Cortex of kidney (tissue), 1 donor: ENCODE measurements at places on chromosomes 13 and 19.

- no peak for DNase-seq
These were observed 383.1 kb downstream of the DLEU7 start for GRCh38 chr13:50460358-50460757.

- DNase-seq = no peak
These were observed 65.4 kb downstream of the ESD start for GRCh38 chr13:46731535-46731934.

DNA sequence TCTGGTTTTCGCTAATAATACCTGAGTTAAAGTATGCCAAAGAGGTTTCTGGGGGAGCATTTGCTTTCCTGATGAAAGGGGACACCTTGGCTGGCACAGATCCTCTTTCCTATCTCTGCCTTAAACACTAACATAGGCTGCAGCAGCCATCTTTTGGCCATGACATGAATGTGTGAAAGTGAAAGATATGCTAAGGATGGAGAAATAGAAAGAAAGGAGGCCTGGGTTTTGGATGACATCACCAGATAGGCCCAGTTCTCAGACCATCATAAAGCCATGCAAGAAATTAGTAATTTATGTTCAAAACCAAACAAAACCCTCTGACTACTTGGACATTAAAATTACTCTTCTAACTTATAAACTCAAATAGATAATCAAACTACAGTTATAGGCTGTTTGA lies 279.7 kb downstream of the COG6 start:
- DNase-seq = no peak

DNA sequence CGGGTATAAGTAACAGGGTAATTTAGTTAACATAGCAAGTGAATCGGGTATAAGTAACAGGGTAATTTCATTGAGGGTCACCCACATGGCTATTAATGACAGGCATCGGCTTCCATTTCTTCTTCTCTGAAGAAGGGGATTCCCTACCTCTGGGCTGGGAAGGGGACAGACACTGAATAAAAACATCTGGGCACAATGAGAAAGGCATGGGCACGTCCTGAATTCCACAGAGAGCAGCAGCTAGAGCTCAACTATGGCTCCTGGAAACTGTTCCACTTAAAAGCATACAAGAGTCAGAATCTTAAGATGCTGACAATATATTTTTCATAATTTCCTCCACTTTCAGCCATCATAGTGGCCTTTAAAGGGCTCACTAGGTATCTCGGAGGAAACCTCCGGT lies 51.8 kb downstream of the CRYL1 start:
- no peak for DNase-seq

GRCh38 chr13:60969656-60970055 lies 446.0 kb downstream of the PCDH20 start:
- no peak for DNase-seq

- no peak for DNase-seq
These were observed 9.8 kb upstream of the ZNF544 start for GRCh38 chr19:58218899-58219298.

GRCh38 chr19:11279505-11280236 lies 16.3 kb upstream of the TSPAN16 start:
- no peak for DNase-seq

DNA sequence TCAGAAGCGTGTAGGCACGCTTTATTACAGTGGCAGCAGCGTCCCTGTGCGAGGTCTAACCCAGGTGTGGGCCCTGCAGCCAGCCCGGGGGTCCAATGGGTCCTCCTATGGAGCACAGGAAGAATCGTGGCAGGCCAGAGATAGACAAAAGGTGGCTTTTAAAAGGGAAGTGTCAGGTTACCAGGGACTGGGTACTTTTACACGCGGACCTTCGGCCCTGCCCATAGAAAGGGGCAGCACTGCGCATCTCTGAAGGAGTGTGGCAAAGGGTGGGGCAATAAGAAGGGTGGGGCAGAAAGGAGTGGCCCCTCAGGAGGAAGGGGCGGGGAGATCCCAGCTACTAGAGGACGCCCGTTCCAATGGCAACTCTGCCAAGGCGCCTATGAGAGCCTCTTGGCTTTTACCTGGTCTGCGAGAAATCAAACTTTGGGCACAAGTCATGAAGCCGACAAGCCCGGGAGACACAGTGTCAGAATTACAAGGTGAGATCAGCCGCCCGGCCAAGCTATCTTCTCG lies 1419.8 kb downstream of the UQCRFS1 start:
- DNase-seq = no peak

- no peak for DNase-seq
These were observed 23.1 kb downstream of the LRFN3 start for GRCh38 chr19:35959040-35959967.

DNA sequence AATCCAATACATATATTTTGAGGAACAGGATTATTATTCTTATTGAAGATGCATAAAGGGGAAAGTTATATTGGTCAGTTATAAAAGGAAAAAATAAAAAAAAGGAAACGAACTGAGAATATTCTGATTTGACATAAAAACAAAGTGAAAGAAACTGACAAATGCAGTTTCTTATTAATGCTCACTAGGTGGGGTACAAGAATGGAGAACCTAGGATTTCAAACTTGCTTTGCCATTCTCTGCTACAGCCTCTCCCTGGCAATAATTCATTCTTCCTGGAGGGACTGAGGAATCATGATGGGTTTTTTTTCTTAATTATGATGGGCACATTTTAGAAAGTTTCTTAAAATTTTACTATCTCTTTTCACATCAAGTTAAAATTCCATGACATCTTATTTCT lies 154.9 kb downstream of the PCDH9 start:
- DNase-seq = no peak

DNA sequence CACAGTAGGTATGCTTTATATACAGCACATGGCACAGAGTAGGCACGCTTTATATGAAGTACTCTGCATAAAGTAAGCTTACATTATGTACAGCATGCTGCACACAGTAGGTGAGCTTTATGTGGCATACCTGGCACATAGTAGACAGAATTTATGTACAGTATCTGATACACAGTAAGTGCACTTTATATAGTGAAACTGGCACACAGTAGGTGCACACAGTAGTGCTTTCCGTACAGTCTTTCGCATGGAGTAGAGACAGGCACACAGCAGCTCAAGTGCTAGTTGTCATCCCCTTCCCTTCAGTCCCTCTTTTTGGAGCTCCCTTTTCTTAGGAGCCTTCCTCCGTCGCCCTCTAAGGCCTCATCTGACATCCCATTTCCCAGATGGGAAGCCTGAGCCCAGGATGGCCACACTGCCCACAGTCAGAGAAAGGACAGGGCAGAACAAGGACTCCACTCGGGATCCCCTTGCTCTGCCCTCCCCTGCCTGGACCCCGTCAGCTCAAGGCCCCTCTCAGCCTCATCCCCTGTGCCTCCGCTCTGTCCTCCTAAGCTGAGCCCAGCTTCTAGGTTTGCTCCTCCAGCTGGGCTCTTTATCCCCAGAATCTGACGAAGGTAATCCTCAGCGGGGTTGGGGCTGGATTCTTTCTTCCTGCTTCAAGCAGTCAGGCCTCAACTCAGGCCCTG lies 852 bp upstream of the CYP4F12 start:
- DNase-seq = no peak

DNA sequence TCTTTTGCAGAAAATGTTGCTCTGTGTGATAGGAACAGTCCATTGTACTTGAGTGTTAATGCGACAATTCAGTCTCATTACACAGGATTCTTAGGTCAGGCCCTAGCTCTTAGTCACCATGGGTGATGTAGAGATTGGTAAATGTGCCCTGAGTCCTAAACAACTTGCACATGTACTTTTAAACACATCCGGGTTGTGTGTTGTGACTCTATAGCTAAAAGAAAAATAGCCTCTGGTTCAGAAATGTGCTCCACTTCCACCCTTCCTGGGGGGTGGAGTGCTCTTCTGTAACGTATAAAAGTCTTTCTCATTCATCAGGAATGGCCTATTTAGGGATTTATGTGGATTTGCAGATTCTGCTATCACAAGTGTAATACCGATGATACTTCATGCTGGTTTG lies 5.2 kb downstream of the SPATA13 start:
- no peak for DNase-seq

DNA sequence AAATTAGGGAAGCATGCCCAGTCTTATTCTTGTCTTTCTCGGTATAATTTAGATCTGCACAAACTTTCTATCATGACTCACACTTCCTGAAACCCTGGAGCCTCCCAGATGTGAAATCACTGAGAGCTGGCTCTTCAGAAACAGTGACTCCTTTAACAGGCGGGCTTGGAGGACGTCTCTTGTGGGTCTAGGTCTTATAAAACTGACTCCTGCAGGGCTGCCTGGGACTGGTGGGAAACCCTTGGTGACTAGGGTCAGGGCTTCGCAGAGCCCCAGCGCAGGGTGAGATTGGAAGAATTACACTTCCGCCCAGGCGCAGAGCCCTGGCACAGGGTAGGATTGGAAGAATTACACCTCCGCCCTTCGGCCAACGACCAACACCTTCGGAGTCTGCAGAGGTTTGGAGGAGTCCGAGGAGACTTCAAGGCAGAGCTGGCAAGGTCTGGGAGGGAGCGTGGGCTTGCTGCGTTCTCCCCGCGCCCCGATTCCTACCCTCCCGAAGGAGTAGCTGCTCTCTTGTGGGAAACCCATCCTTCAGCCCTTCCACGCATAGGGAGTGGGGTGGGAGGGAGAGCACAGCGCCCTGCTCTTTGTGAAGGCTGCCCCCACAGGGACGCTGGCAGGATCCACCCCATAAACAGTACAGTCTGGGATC lies 43.4 kb upstream of the MAP3K10 start:
- no peak for DNase-seq

GRCh38 chr13:46012404-46012803 lies 40.1 kb downstream of the ZC3H13 start:
- no peak for DNase-seq

DNA sequence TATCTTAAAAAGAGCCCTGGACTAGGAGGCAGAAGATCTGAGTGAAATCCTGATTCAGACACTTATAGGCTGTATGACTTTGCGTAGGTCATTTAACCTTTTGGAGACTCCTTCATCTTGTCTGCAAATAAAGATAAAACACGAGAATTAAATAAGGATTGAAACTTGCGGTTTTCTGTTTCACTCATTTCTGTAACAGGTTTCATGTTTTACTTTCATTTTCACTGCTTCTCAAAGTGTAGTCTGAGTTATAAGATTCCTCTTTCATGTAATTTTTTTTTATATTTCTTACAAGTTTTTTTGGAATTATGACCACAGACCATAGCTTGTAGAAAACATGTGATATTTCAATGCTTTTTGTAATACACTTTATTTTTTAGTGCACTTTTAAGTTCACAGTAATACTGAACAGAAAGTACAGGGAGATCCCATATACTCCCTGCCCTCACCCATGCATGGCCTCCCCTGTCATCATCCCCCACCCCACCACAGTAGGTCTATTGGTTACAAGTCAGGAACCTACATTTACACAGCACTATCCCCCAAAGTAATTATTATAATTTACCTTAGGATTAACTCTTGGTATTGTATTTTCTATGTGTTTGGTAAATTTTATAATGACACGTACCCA lies 174.6 kb downstream of the ITGBL1 start:
- no peak for DNase-seq

GRCh38 chr13:34351134-34351533 lies 533.2 kb downstream of the RFC3 start:
- DNase-seq = no peak

- no peak for DNase-seq
These were observed 70.7 kb downstream of the SPACA7 start for GRCh38 chr13:112446867-112447266.

DNA sequence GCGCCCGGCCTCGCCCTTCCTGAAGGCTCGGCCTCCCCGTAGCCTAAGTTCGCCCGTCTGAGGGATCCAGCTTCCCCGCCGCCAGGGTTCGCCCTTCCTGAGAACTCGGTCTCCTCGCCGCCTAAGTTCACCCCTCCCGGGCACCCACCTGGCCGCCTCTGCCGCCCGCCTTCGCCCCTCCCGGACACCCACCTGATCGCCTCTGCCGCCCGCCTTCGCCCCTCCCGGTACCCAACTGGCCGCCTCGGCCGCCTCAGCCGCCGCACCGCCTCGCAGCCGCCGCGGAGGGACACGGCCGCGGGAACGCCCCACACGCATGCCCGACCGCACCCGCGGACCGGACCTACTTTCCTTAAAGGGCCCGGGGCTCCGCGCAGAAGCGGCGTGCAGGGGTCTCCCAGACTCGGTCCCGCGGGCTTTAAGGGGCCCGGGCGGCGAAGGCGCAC lies at the start of gene MOB3A:
TSS of gene MOB3A (minus strand) at position 293 of the 446 bp plus-strand sequence. CDS start 17,766 bp downstream, outside the sequence.
- DNase-seq = no peak

DNA sequence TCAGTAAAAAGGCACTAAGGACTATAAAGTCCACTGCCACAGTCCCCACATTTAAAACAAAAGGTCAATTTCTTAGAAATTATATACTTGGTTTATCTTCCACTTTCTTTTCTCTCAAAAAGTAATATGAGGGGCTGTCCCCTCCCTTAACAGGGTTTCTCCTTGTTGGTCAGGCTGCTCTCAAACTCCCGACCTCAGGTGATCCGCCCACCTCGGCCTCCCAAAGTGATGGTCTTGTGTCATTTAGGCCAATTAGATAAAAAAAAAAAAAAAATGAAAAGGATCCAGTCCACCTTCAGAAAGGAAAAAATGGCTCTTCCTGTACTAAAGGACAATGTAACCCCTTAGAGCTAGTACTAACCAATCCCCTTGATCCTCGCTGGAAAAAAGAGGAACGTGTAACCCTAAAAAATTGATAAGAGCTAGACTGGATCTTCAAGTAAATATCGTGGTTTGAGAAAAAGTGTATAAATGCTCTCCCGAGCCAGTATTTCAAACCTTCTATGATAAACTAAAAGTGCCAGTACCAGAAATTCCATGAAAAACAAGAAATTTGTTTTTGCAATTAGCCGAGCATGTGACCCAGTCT lies 9.0 kb upstream of the CD70 start:
- no peak for DNase-seq

- DNase-seq = no peak
These were observed 22.2 kb upstream of the SERPINE3 start for GRCh38 chr13:51317262-51317661.

- DNase-seq = no peak
These were observed 82.5 kb downstream of the KCTD15 start for GRCh38 chr19:33878910-33879810.

DNA sequence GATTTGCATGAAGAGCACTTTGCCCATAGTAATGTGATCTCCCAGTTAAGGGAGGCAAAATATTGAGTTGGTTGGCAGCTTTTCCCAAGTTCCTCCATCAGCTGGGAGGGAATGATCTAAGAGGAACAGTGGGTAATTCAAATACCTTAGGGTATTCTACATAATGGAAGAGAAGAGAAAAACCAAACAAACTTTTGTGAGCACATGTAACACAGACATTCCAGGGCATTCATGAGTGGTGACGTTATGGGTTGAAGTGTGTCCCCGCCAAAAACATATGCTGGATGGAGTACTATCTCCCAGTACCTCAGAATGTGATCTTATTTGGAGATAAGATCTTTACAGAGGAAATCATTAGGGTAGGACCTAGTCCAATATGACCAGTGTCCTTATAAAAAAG lies 220.1 kb downstream of the FOXO1 start:
- no peak for DNase-seq

- DNase-seq = no peak
These were observed 5.6 kb upstream of the CCDC70 start for GRCh38 chr13:51856027-51856736.

GRCh38 chr13:83516781-83517180 lies 365.5 kb downstream of the SLITRK1 start:
- no peak for DNase-seq
